Fibroblast of skin of right biceps (primary cell): ENCODE measurements at places on chromosomes 2 and 18.

DNA sequence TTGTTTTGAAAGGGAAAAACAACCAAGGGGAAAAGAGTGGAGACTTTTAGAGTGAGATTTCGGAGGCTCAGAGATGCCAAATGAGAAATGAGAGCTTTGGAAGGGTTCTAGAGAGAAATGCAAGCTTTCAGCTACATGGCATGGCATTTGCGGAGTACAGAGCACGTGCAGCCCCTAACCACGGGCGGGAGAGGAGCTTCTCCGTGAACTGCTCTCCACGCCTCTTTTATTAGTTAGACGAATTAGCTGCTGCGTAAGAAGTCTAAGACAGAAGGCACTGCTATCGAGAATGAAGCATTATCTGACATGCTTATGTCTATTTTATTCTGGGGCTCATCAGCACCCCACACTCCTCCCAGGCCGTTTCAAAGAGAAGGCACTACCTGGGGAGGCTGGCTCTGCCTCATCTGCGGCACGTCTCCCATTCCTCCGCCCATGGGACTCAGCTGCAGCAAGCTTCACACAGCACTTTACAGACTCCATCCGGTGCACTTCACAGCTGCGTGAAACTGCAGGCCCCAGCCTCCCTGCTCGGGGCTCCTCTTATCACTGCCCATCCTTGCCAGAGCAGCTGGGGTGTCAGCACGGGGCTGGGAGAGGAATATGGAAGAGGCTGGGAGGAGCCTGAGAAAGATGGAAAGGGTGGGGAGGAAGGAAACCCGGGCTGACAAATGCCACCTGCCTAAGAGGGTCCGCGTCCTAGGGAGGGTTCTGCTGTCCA, 207.3 kb upstream of the APCDD1 start:
- no peak for DNase-seq

DNA sequence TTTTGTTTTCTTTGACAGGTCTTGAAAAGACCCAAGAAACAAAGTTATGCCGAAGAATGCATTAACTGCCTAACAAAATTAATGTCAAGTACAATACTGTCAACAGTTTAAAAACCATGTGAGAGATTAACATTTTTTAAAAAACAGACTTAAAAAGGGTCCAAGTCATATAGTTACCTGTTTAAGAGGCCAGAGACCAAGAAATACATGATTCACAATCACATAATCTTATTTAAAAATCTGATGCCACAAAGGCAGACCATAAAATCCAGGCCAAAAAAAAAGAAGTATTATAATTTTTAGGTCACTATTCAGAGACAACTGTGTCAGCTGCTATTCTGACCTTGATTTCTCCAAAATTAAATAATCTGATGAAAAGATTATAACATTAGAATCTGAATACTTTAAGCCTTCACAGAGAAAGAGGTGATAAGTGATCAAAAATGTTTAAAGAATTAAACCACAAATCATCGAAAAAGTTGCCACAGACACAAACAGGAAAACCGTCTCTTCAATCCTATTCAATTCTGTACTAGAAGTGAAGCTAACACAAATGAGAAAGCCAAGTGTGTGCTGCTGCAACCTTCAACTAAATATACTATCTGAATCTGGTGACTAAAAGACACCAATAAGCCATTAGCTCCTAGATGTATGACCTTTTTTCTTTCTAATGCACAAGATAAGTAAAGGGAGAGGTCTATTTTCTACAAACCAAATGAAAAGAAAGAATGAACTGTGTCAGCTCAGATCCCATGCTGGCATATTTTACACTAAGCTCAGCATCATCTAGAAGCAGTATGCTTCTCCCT, 286.0 kb downstream of the ZEB2 start:
- DNase-seq, result no peak

DNA sequence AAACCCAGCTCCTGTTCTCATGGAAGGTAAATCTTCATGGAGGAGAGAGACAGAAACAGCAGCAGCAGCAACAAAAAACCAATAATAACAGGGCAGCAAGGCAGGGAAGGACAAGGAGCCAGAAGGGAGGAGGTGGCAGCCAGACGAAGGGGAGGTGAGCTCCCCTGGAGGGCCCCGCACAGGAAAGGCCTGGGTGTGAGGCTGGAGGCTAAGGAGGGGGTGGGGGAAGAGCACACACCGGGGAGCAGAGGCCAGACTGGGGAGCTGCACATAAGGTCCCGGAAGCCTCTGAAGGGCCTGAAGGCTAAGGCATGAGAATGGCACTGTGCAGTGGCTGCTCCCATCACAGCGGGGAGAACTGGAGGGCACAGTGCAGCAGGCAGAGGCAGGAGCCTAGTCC, 94.8 kb upstream of the SMAD7 start:
- DNase-seq, result no peak

DNA sequence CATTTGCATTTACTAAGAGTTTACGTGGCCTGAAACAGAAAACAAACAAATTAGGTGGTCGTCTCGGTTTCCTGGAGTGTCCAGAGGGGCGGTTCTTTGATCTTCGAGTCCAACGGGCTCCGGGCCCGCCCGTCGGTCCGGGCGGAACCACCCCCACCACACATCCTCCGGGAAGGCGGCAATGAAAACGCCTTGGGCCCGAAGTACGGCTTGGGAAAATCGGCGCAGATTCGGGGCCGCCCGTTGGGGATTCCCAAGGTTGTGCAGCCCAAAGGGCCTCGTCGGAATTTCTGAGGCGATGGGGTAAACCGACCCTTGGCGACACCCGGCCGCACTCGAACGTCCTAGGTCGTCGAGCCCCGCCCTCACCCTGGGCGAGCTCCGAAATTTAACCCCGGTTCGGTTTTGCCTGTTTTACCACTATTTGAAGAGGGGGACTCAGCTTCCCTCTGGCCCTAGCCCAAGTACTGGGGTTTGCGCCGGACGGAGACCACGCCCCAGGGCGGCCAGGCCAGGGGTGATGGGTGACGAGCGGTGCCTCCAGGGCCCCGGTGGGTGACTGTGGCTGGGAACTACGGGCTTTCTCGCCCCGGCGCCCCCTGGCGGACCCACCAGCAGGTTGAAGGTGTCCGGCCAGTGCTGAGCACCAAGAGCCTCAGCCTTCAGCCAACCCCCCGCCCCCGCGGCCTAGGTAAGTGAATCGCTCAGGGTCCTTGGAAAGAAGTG, 1.9 kb upstream of the CFAP53 start:
- peak; percentile 52 for DNase-seq

DNA sequence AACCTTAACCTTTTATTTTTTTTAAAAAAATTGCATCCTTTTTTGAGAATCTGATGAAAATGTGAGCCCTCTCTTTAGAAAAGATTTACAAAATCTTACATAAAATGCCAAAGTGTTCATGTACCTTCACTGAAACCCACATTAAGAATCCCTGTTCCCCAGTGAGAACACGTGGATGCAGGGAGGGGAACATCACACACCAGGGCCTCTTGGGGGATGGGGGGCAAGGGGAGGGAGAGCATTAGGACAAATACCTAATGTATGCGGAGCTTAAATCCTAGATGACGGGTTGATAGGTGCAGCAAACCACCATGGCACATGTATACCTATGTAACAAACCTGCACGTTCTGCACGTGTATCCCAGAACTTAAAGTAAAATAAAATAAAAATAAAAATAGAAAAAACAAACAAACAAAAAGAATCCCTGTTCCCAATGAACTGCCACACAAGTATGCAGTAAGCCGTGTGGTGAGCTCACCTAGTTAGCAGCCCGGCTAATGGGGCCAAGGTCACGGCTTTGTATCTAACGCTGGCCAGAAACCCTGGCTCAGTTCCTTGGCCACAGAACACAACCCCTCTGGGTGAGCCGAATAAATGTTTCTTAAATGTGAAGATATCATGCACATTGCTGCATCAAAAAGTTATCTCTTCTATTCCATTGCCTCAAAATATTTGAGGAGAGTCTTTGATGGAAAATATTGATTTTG, 41.4 kb downstream of the CHST9 start:
- DNase-seq, result no peak

- no peak for DNase-seq
These were observed 88.6 kb upstream of the CTDP1 start for GRCh38 chr18:79591032-79591308.

GRCh38 chr2:130915149-130915548, 78.4 kb downstream of the ARHGEF4 start:
- DNase-seq, result no peak

DNA sequence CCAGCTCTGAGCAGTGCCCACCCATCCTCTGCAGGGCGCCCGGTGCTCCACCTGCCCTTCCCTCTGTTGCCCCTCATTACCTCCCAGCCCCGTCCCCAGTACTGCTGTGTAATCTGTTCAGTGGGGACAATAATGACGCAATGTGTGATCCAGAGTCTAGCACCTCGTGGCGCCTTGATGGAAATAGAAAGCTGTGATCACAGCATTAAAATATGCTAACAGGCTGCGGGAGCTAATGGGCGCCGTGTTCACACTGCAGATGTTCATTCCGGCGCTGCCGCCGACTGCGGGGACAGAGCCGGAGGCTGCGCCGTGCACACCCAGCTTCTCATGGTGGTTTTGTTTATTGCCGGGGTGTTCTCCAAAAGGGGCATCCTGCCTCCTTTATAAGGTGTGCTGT, 235.2 kb downstream of the LDLRAD4 start:
- peak; percentile 63 for DNase-seq

GRCh38 chr18:63297687-63298399, 21.7 kb downstream of the BCL2 start:
- DNase-seq, result no peak

DNA sequence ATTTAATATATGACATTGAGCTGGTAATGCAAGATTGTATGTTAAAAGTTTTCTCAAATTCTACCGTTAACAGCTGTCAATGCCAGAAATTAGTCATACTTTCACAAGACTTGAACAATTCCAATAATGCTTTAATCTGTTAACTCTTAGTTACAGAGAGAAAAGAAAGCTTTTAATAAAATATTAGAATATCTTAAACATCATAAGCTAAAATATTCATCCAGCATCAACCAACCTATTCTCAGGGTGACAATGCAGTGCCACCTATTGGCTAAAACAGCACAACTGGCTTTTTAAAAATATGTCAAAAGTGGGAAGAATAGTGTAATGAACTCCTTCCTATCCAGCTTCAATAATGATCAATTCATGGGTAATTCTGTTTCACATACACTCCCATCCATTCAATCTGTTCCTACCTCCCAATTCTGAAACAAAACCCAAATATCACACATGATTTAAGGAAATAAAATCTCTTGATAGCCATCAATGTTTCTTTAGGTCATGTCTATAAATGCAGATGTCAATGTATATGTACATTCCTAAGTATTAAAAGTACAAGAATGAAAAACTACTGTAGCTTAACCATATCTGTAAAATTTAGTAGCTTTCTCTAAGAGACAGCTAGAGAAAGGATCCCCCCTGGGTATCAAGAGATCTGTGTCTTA, 79.8 kb upstream of the CCDC141 start:
- DNase-seq, result no peak
